Stimulated activated CD8-positive, alpha-beta memory T cell treated with anti-CD3 and anti-CD28 coated beads, Interleukin-7, amount 100 ng/mL, for 4 hours (primary cell): ENCODE measurements at places on chromosomes 11 and 22.

- DNase-seq, result no peak
Measured at GRCh38 chr22:40196628-40197360, 19.1 kb downstream of the TNRC6B start.

DNA sequence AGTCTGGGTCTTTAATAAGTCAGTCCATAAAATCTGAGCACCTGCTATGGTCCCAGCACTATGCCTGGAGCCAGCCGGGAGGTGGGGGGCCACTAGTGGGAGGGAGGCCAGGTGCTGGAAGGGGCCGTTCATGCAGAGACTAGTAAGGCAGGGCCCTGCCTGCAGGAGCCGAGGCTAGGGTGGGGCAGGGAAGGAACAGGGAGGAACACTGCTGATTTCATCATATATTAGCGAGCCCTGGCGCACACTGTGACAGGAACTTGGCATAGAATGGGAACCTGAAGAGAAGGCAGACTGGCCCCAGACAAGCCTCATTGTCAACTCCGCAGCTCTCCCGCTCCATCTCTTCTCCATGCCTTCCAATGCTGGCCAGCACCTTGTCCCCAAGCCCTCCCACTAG lies 7.1 kb downstream of the VSIG10L2 start:
- DNase-seq, result no peak

GRCh38 chr22:46064228-46064965 lies 85.9 kb upstream of the PPARA start:
- DNase-seq, result no peak

DNA sequence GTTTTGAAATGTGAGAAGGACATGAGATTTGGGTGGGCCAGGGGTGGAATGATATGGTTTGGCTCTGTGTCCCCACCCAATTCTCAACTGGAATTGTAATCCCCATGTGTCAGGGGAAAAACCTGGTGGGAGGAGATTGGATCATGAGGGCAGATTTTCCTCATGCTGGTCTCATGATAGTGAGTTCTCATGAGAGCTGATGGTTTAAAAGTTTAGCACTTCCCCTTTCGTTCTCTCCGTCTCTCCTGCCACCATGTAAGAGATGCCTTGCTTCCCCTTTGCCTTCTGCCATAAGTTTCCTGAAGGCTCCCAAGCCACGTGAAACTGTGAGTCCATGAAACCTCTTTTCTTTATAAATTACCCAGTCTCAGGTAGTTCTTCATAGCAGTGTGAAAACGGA lies 113.5 kb downstream of the FCHSD2 start:
- no peak for DNase-seq

DNA sequence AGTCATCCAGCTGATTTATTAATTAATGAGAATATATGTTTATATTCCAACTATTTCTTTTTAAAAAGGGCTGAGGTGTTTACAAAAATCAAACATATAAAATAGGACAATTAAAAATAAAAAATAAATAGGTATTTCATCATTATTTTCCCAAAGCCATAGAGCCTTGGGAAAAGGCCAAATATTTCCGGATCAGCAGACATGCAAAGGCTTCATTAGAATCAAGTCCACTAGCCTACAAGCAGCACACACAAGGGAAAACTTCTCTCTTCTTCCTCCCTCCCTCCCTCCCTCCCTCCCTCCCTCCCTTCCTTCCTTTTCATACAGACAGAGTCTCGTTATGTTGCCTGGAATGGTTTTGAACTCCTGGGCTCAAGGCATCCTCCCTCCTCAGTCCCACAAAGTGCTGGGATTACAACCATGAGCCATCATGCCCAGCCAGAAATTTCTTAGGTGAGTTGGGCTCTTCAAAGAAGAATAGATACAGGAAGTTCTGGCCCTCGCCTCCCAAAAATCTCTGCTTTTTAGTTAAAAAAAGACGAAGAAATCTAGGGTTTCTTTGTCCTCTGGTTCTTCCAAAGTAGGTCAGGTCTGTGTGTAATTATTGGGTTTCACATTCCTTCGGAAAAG lies 121.2 kb downstream of the SIK3 start:
- DNase-seq, result no peak

DNA sequence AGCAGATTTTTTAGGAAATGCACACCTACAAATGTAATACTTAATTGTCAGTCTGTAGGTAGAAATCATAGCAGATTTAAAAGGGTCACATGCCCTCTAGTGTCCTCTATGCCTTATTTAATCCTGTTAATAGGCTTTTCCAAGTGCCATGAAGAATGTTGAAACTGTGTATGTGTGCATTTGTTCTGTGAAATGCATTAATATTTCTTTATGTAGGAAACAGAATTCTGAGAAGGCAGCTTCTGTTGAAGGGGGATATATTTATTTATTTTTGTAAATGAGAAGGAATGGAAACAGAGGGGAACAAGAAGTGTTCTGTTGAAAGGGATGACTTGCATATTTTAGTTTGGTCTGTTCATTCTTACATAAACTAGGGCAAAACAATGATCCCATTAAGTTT lies 51.0 kb downstream of the SVIP start:
- DNase-seq, result no peak

DNA sequence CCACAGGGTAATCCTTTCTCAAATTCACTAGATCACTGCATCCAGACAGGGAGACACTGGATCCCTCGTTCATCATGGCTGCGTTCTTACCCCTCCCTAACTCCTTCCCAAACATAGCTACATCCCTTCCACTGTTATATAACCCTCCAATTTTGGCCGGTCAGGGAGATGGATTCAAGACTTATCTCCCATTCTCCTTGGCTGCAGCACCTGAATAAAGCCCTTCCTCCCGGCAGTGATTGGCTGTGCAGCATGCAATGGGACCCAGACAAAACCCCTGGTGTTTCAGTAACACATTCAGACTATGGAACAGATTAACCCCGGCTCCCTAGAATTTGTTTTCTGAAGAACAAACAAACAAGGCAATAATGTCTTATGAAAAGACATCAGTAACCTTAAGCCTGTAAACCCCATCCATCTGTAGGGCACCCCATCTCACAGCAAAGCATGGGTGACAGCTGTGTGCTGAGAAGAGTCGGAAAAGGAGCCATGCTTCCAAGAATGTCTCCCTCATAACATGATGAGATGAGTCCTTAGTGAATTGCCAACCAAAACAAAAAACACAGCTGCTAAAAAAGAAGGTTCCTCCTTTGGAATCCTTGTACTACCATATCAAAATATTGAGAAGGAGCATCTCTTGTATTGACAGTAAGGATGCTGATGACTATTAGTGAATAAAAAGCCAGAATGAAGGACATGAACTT lies 5.0 kb downstream of the MIF start:
- DNase-seq, result no peak

DNA sequence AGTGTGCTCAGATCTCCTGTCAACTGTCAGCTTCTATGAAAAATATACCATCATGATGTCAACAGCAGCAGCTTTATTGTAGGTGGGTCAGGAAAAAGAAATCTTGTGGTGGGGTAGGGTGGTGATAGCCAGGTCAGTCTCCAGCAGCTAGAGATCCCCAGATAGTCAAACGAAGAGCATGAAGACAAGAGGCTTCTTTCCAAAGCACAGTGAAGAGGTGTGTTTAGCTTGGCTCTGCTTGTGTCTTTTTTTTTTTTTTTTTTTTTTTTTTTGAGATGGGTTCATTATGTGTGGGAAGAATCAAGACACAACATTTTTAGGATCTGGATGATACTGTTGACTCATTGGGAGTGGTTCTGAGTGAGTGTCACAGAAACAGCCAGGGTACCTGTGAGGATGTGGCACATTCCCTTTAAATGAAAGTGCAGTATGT lies 1075.5 kb downstream of the NTM start:
- no peak for DNase-seq

DNA sequence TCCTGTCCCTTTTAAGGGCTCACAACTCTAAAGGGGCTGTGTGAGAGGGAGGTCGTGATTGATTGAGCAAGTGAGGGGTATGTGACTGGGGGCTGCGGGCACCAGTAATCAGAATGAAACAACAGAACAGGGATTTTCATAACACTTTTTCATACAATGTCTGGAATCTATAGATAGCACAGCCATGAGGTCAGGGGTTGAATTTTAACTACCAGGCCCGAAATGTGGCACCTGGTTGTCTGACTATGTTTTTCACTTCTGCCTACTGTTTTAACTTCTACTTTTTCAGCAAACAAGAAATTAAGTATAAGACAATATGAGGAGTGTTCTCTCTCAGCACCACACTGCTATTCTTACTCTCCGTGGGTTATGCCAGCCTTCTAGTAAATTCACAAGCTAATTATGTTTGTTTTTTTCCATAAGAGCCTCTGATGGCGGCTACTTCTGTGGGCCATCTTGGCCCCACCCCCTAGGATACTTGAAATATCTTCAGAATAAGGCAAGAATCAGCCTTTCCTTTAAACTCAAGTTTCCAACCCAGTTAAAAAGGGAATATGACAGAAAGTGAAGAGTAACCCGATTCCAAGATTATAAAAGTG lies 552.8 kb upstream of the CHORDC1 start:
- DNase-seq, result no peak

GRCh38 chr22:47373648-47374272 lies 611.3 kb downstream of the TBC1D22A start:
- DNase-seq, result no peak

GRCh38 chr22:42881982-42882656 lies 25.0 kb upstream of the ARFGAP3 start:
- no peak for DNase-seq

GRCh38 chr11:115134926-115135325 lies 369.3 kb downstream of the CADM1 start:
- no peak for DNase-seq
